Esophagus mucosa (tissue), 1 donor: ENCODE measurements at places on chromosomes 12 and 14. TPM values are rescaled to one million over a fixed set of nuclear protein-coding genes. Genes with fewer than 3 reads are reported as not detected.

DNA sequence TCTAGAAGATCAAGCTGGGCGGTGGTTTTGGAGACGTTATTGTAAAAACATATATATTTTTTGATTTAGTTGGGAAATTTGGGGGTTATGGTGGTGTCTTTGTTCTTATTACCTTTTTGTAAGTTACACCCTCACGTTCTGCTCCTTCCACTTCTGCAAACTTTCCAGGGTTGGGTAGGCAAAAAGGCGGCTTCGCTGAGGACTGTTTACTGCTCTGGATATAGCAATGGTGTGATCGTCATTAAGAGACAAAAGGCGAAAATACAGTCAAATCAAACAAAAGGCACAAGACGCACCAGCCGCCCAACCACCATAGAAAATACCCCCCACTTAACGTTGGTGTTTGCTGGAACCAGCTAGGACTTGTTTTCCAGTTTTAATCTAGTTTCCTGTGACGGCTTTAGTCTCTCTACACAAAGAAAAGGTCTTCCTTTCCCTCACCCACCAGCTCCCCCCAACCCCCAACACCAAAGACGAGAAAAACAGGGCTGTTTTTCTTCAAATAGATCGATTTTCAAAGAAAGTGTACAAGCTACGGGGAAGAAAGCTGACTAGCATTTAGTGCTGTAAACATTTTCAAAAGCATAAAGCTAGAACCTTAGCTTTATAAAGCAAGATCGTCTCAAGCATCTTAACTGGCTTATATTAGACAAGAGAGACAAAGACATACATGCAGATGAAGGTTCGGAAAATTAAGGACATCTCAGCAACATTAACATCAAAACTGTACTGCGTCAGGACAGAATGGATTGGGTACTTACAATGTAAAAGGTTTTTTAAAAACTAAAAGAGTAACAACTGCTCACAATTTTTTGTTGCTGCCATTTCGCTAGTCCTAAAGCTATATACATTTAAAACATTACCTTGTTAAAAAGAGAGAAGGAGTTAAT, 2.0 kb upstream of the SETD1B start:
- no peak for ATAC-seq

DNA sequence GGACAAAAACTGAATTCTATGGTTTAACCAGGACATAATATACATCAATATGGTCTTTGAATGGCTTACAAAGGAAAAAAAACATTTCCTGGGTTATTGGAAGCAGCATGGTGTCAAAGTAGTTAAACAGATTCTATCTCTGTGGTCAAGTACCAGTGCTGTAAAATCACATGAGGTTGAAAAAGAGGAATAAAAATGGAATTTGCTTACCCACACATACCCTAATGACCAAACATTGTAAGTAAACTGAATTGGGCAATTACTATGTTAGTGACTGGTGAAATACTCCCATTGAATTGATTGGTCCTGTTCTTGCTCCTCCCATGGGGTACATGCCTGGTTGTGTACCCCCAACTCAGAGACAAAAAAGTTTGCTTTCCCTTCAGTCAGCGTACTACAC, 19.6 kb downstream of the IFNG start:
- no peak for ATAC-seq

Gene TPH2
- total RNA-seq = not detected

DNA sequence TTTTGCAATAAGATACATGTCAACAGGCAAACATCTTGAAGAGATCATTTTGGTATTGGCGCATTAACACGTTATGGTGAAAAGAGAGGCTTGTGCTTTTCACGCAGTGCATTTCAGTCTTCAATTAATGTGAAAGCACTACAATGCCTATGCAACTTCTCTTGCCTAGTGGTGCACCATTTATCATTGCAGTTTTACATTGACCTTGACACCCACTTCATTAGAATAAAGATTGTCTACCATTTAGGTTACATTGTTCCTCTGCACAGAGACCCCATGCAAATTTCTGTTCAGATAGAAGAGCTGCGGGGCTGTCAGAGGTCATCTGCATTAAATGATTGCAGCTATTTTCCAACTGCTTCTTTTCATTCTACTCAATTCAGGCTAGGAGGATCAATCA, 212.2 kb upstream of the NPAS3 start:
- no peak for ATAC-seq

Gene TAS2R9
- not detected for total RNA-seq

GRCh38 chr14:75051556-75051899, 261 bp upstream of the MLH3 start:
- no peak for ATAC-seq

- no peak for ATAC-seq
Measured at GRCh38 chr12:124726596-124727263, 136.9 kb downstream of the SCARB1 start.

DNA sequence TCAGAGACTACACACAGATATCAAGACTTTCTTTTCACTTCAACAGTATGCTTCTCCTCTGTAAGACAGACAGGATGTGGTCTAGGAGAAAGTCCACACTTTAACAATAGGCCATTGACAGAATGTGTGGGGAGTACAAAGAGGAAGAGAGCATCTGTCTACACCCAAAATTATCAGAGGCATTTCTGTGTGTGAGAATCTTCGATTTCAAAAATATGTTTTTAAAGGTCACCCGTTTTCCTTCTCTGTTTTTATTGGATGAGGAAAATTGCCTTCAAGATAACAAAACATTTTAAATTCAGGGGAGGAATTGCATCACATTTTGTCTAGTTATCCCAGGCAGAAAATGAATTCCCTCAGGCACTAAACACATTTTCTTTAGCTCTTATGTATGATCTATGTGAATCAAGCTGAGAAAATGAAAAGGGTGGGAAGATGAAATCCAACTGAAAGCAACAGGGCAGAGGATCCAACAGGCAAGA, 16.4 kb downstream of the NAV3 start:
- ATAC-seq = no peak

- no peak for ATAC-seq
Measured at GRCh38 chr14:63288853-63289252, 29.9 kb downstream of the GPHB5 start.

DNA sequence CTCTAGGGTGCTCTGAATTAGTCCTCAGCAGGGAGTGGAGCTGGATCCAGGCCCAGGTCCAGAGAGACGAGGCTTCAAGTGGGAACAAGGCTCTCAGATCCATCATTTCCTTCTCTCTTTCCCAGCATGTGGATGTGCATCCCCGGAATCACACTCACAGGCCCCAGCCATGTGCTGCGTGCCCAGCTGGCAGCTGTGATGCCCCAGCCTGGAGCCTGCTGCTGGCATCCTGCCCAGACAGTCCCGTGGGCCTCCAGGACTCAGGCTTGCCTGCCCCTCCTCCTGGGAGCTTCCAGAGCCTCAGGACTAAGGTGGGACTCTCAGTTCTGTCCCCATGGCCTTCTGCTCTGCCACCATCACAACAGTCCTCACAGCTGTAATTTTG, 6.2 kb upstream of the KRT84 start:
- ATAC-seq = no peak
